ENCODE measurements at places on chromosomes 12 and 14.

DNA sequence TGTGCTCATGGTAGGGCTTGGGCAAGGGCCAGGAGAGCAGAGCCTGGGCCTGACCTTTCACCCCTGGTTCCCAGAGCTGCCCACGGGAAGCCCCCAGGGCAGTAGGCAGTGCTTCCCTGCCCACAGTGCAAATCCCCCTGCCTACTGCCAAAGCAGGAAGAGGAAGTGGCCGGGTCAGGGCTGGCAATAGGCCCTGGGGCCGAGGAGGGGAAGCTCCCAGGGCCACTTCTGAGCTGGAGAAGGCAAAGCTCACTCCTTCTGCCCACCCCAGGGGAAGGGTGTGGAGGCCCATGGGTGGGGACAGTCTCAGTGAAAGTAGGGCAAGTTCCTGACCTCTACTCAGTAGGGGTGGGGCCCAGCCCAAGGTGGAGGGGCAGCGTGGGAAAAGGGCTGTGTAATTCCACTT, 5.4 kb upstream of the NR4A1 start:
- DNase-seq: no peak

- peak; percentile 65 for DNase-seq
These were observed 601 bp downstream of the ZNF839 start for GRCh38 chr14:102320033-102320660.

GRCh38 chr14:75604979-75605851, 26.8 kb downstream of the FLVCR2 start:
- no peak for DNase-seq

GRCh38 chr12:105227879-105228278, 8.1 kb downstream of the APPL2 start:
- DNase-seq: no peak

- DNase-seq: no peak
These were observed 166.6 kb downstream of the SSPN start for GRCh38 chr12:26361964-26362363.

- peak; percentile 95 for DNase-seq
These were observed at the start of gene CCDC184 for GRCh38 chr12:48183091-48183875. Gene CCDC184, plus strand, starts transcription at chr12:48183644. Its CDS starts 479 bp downstream, at chr12:48184123.

DNA sequence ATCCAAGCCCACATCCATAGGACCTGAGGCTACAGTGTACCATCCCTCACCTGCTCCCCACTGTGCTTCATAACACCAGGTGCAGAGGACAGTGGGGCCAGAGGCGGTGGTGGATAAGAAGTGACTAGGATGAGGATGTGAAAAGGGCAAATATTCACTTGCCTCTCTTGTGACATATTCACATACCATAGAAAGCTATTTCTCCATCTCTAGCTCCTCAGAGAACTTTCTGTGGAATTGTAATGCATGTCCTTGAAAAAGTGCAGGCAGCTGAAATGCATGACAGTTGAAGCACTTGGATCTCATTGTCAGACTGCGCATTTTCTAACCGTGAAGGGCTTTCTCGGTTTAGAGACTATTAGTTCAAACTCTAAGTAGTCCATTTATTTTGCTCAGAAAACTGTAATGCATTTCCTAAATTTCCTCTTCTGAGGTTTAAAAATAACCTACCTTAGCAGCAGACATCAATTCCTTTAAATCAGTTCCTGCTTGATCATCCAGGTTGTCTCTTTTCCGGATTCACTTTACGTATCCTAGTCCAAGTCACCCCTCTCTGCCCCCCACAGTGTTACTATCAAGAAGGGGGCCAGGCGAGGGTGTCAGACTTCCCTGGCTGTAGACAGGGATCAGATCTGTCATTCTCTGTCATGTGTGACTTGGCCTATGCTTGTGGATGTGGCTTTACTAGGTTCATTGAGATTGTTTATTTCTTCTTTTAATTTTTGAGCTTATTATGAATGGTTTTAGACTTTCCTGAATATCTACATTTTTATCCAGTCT, 984.0 kb upstream of the TMEM132C start:
- no peak for DNase-seq

- no peak for DNase-seq
These were observed 55.6 kb upstream of the CISTR start for GRCh38 chr12:53807322-53807860.

- no peak for DNase-seq
These were observed 49.0 kb downstream of the IFT43 start for GRCh38 chr14:76034566-76034965.

GRCh38 chr12:118307069-118307954, 65.4 kb downstream of the TAOK3 start:
- no peak for DNase-seq

DNA sequence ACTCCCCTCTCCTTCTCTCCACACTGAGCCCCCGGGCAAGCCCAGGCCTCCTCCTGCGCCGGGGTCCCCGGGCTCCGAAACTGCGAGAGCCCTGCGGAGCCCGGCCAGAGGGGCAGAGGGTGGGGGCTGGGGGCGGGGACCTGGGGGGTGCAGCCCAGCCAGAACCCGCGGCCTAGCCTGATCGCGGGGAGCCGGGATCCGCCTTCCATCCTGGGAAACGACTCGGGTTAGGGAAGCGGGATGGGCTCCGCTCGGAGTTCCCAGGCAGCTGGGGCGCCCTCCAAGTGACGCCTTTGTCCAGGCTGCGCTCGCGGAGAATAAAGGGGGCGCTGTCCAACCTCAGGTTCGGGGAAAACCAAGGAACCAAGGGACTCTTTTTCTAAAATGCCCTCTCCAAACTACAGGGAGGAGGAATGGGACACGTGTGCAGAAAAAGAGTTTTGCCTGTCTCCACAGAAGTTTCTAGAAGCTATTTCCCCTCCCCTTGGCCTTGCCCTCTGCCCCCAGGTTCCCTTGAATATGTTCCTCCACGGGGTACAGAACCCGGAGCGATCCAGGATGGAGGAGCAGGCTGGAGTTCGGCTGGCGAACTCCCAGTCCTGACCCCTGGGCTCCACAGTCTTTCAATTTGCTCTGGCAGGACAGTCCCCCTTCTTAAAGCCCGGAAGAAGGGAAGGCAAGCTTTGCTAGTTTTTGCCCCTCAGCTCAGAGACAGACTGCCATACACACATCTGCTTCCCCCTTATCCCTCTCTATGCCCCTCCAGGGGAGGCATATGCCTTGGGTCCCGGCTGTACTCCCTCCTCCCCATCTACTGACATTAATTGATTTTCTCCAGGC, 13.9 kb downstream of the NKX2-1 start:
- DNase-seq: peak; percentile 91

GRCh38 chr14:69105326-69105725, 47.6 kb downstream of the DCAF5 start:
- DNase-seq: no peak

GRCh38 chr12:82565966-82566365, 120.7 kb upstream of the TMTC2 start:
- DNase-seq: no peak

DNA sequence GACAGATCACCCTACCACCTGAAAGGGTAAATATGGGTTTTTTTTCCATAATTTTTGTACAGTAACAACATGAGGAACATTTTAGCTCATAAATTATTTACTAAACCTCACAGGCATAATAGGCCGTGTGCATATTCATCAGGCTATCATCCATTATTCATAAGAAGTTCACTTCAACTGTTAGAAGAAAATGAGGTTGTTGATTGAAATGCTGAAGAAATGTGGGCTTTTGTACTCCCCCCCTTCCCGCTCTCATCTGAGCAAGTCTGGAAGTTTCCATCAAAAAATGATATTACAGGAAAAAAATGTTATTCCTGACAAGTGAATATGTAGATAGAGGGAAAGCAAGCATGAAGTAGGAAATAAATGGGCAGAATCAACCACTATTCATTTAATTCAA, 7.9 kb upstream of the POU6F1 start:
- DNase-seq: no peak

DNA sequence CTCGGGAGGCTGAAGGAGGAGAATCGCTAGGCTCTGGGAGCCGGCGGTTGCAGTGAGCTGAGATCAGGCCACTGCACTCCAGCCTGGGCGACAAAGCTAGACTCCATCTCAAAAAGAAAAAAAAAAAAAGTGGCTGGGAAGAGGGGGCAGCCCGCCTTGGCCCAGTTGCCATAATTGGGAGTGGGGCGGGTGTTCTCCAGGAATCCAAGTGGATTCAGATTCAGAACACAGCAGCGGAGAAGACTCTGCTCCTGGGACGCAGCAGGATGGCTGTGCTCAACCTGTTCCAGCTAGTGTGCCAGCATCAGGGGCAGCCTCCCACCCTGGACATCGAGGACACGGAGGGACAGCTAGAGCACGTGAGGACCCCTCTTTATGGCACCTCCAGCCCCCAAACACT, 5.5 kb downstream of the CFAP73 start:
- no peak for DNase-seq

- DNase-seq: peak; percentile 37
These were observed 630 bp downstream of the ALDH1L2 start for GRCh38 chr12:105083551-105084105.

DNA sequence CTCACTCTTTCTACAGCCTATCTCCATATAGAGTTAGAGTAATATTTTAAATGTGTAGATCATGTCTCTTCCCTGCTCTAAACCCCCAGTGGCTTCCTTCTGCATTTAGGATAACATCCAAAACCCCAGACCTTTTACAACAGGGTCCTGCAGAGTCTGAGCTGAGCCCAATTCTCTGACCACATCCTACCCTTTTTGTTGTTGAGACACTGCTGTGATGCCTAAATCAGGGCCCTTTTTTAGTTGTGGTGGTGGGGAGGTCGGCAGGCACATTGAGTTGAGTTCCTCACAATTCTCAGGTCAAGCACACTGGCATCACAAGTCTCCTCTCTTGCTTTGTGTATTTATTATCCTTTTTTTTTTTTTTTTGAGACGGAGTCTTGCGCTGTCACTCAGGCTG, 1.8 kb upstream of the DDX47 start:
- no peak for DNase-seq

DNA sequence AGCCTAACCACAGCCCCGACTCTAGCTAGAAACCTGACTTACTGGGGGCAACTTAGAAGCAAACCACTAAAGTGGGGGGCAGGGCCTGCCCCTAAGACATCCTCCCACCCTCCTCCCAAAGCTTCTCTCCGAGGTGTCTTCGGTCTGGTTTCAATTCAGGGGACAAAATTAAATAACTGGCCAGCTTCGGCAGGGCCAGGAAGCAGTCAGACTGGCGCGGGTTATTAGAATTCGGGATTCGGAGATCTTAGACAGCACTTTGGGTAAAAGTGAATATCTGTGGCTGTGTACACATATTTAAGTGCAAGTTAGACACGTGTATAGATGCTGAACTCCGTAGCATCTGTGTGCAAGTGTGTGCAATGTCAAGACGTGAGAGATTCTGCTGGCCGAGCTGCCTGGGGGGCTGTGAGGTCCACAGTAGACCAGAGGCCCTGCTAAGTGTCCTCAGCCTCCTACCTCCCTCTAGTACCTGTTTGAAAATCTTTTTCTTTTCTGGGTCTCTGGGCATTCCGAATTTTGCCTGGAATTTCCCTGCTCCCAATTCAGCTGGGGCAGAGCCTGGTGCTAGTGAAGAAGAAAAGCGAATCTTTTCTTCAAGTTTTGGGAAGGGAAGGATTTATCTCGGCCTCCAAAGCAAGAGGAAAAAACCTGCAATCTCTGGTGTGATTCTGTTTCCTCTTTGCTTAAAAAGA, 4.0 kb upstream of the HOXC10 start:
- no peak for DNase-seq

DNA sequence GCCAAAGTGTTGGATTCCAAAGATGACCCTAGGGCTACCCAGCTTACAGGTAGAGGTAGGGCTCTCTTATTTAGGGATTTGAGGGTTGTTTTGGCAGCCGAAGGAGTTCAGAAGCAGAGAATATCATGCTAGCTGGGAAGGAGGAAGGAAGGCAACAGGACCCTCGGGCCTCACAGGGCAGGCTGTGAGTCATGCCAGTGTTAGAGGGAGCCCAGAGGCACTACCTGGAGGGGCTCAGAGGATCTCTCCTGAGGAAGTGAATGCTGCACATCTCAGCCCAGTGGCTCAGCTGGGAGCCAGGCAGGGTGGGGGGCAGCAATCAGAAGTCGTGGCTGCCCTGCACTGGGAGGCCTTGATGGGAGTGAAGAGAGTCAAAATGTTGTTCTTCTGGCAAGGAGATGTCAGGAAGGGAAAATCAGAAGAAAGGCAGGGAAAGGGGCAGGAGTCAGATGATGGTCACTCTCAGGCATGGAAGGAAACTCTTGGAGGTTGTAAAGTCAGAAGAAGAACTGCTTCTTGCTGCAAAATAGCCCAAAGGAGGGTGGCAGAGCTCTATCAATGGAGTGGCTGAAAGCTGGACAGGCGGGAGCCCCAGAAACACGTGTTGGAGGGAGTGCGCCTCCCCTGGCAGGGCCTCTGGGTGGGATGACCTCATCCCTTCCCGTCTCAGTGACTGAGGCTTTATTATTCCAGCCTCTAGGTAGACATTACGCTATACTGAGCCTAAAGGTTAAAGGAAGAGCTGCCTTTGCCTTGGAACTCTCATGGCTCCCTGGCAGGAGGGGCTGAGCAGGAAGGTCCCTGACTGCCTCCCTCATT, 141.3 kb downstream of the SMOC1 start:
- DNase-seq: peak; percentile 13

DNA sequence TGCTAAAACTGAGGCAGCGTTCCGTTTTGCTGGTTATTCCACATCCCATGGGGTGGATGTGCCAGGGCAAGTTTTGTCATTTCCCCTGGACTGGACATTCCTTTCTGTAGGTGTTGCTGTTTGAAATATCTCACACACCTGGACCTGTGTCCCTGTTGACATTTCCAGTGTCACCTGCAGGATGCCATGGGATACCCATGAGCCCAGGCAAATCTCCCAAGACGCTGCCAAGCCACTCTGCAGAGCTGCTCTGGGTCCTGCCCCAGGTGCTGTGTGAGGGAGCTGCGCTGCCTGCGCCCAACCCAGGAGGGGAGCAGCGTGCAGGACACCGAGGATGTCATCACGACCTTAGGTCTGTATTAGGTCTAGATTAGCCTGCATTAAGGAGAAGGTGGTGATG, 5.2 kb upstream of the PACS2 start:
- DNase-seq: no peak

- no peak for DNase-seq
These were observed 29.0 kb downstream of the DLK1 start for GRCh38 chr14:100755649-100756048.

GRCh38 chr14:22847661-22848341, 11.4 kb downstream of the MMP14 start:
- DNase-seq: peak; percentile 52

Measured in GM23338 (cell line).